ENCODE measurements at places on chromosomes 2 and 18.

DNA sequence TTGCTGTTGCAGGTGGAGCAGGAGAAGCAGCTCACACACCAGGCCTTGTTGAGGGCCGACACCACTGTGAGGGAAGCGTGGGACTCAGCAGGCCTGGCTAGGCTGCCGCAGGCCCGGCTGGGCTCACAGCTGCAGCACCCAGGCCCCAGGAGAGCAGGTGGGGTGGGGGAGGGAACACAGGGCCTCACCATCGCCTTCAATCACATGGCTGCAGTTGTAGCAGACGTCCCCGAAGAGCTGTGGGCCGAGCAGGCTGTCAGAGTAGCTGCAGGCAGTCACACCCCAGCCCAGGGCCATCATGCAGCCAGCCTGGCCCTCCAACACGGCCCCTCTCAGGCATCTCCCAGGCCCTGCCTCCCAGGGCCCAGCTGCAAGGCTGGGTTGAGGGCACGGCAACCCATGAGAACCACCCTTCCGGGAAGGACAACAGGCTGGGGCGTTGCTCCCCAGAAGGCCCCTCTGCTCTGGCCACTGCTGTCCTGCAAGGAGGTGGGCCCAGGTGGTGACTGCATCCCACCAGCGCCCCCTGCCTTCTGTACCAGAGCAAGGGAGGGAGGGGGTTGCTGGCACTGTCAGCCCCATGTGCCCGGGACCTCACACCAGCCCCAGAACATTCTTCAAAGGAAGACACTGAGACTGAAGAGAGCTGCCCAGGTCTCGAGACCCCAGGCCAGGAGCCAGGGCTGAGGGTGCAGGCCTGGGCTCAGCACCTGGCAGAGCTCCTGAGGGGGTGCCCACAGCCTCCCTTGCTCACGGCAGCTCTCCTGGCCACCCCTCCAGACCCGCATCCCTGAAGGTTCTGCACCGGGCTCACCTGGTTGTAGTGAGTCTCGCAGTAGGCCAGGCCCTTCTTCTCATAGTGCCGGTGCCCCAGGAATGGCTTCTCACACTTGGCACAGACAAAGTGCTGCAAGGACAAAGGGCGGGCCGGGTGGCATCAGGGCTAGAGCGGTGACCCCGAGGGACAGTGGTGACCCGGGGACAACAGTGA lies 5.6 kb upstream of the GPR17 start:
- no peak for DNase-seq

DNA sequence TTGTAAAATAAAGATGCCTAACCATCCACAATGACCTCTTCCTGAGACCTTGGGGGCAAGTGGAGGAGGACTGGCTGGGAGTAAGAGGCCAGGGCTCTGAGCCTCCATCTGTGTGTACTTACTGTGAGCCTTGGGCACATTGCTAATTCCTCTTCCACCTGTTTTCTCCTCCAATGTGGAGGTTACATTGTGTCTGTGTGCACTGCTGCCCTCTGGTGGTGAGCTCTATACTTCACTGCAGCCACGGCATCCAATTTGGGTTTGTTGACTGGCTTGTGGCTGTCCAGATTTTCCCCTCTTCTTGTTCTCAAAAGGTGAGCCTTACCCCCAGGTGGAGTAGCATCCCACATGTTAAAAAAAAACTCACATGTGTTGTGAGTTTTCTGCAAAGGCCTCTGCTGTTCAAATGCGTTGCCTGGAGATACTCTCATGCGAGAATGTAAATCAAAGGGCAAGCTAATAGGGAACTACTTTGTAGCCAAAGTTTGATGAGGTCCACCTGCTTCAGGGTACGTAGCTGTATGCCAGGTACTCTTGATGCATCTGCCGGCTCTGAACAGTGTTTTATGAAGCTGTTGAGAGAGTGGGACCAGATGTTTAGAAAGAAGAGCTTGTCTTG lies 80.8 kb downstream of the APOB start:
- DNase-seq, result peak; percentile 37

DNA sequence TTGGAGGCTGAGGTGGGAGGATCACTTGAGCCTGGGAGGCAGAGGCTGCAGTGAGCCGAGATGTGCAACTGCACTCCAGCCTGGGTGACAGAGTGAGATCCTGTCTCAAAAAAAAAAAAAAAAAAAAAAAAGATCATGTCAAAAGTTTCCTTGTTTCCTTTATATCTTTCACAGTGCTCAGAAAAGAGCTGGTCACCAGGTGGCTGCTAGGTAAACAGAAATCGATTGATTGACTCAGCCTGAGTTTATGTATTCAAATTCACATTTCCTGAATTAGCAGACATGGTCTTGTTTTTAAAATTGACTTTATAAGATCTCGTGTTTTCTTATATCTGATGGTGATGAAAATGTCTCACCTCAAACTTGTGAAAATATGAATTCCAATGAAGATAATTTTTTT lies 261.8 kb upstream of the FANCL start:
- no peak for DNase-seq

DNA sequence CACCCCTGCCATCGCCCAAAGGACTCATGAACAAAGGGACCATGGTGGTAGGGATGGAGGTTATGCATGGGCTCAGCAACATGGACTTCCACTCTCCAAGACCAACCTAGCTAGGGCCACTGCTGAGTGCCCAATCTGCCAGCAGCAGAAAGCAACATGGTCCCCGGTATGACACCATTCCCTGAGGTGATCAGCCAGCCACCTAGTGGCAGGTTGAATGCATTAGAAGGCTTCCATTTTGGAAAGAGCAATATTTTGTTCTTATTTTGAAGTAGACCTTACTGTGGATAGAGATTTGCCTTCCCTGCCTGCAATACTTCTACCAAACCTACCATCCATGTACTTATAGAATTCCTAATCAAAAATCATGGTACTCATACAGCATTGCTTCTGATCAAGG lies 99.8 kb downstream of the METTL4 start:
- DNase-seq, result no peak

Measured in fibroblast of the conjunctiva (primary cell).